ENCODE measurements at places on chromosomes 4 and X.
A peak's percentile ranks its signal among the peaks of the same experiment; 100 is the strongest.

DNA sequence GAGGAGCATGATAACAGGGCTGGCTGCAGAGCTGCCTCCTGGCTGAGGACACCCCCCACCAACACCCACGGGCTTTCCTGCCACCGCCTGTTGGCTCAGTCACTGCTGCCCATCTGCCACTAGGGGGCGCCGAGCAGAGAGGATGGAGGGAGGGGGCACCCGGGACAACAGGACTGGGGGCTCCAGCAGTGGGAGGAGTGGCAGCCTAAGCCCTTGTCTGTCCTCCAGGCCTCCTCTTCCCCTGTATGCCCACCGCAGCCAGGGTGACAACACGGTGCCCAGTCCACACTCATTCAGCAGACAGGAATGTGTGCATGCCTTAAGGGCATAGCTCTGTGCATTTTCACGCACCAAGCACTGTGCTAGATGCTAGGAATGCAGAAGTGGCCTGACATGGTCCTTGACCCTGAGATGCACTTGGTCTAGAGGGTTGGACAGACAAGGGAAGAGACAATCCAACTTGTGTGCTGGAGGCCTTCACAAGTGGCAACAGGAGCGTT is 149.9 kb downstream of the AMMECR1 start:
- DNase-seq, result no peak

- no peak for DNase-seq
Measured at GRCh38 chr4:92776080-92776479, 472.3 kb downstream of the GRID2 start.

DNA sequence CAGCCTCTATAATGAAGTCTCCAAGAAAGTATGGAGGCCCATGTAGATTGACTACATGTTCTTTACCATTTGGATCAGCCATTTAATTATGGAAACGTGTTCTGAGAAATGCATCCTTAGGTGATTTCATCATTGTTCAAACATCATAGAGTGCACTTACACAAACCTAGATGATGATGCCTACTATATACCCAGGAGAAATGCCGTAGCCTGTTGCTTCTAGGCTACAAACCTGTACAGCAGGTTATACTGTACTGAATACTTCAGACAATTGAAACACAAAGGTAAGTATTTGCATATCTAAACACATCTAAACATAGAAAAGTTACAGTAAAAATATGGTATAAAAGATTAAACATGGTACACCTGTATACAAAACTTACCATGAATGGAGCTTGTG is 186.5 kb upstream of the FSTL5 start:
- no peak for DNase-seq

DNA sequence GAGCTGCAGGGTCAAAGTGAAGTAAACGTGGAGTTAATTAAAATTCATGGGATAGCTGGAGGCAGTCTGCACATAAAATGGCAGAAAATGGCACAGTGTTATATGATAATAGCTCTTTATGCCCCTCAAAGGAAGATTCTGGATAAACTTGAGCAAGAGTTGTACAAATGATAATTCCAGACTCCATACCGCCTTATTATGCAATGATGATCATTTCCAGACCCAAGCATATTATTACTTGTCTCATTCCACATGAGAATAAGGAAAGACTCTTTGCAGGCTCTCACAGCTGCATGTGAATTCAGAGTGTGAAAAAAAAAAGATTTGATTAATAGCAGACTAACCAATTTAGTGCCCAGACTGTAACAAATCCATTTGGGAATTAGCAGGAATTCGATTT is 105.4 kb downstream of the STK32B start:
- DNase-seq, result peak; percentile 50

Measured in fibroblast of skin of left biceps (primary cell).